SK-N-MC (cell line): ENCODE measurements at places on chromosomes 11 and 22.

- no peak for DNase-seq
Measured at GRCh38 chr11:117189941-117190544, 9.1 kb upstream of the TAGLN start.

- DNase-seq = no peak
Measured at GRCh38 chr11:45184640-45185039, 38.2 kb downstream of the PRDM11 start.

- DNase-seq = no peak
Measured at GRCh38 chr11:65390996-65391395, 4.6 kb downstream of the FRMD8 start.

GRCh38 chr11:11622340-11622706 is 518 bp upstream of the GALNT18 start:
- DNase-seq = no peak

- no peak for DNase-seq
Measured at GRCh38 chr11:2522631-2523255, 77.9 kb downstream of the KCNQ1 start.

DNA sequence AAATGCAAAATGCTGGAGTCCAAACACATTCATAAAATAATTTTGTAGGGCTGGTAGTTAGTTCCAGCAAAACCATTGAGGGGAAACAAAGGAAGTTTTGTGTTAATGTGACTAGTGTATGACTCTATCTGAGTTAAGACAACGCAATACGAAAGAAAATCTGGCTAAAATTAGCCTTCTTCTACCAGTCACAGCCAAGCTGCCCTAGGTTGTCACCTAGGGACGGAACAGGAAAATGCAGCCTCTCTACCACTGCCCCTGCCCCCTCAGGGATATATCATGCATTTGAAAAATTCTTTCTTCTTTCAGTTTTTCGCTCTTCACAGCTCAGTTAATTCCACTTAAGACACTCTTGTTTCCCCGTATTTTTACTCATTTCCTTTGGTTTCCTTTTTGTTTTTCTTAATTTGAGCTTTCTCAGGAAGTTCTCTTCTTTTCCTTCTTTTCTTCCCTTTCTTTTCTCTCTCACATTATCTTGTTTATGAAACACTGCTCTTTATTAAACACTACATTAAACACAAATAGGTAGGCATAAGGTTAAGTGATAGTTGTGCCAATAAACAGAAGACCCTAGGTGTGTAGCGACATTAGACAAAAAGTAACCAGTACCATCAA is 30.6 kb downstream of the KIRREL3 start:
- no peak for DNase-seq

GRCh38 chr11:130189492-130190210 is 30.1 kb downstream of the ST14 start:
- DNase-seq = no peak

- DNase-seq = no peak
Measured at GRCh38 chr11:123577081-123577598, 77.3 kb downstream of the SCN3B start.

- DNase-seq = no peak
Measured at GRCh38 chr11:30107899-30108298, 91.1 kb upstream of the KCNA4 start.

DNA sequence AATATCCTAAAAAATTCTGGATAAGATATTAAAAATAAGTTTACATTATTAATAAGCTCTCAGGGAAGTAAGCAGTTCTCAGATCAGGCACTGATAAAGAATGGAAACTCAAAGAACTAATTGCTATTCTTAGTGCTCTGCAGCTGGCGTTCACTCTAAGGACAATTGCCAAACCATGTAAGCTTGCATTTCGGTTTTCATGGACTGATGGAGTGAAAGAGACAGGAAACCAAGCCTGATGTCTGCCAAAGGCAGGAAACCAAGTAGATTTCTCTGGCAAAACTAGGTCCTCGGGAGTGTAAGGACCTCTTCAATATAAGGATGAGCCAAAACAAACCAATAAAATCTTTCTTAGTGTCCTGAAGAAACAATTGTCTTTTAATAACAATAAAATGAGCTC is 355.2 kb downstream of the RAB38 start:
- no peak for DNase-seq

DNA sequence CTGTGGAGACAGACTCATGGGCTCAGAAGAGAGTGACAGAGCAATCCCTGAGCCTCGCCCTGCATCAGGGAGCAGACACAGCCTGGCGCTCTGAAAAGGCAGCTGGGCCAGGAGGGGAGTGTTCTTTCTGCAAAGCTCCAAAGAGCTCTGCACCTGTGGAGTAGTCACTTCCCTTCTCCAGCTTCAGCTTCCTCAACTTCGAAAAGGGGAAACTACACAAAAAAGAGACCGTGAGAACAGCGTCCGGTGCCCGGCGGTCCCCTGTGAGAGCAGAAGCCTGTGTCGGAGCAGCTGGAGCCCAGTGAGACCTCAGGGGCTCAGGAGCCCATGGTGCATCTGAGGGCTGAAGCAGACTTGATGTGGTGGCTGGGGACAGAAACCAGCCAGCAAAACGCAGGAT is 35.1 kb downstream of the TP53I11 start:
- DNase-seq = no peak

DNA sequence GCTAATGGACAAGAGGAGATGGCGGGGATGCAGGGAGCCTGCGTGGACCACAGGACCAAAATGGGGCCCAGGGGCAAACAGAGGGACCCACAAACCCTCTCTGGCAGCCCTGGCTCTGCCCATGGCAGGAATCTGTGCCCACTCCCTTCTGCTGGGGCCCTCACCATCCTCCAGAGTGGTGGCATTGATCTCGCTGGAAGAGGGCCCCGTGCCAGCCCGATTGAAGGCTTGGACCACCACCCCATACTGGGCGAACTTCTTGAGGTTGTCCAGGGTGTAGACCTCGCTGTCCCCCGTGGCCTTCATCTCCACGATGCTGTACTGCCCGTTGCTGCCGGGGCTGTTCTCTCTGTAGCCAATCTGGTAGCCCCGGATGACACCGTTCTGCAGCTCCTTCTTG is 137.1 kb downstream of the CEP164 start:
- DNase-seq = no peak

DNA sequence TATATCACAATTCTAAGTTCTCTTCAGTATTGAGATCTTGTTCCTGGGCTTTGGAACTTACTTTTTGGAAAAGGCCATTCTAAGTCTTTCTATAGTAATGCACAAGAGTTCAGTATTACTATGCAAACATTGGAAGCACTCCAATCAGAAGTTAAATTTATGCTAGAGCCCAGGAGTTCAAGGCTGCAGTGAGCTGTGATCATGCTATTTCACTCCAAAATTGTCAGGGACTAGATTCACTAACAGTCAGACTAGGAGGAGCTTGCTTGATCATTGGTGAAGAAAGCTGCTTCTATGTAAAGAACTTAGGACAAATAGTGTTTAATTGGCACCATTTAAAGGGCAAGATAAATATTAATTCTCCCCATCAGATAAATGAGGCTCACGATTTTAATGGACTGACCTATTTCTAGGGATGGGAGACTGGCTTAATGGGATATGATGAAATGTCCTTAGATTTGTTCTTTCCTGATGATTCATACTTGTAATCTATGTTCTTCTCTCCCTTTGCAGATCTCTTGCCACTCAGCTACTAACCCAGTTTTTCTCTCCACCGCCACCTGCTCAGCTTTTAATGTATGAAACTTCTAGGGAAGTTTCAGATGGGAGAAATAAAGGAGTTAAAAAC is 32.6 kb upstream of the TMEM123 start:
- no peak for DNase-seq

- no peak for DNase-seq
Measured at GRCh38 chr11:69475866-69476471, 5.5 kb upstream of the LINC01488 start.

DNA sequence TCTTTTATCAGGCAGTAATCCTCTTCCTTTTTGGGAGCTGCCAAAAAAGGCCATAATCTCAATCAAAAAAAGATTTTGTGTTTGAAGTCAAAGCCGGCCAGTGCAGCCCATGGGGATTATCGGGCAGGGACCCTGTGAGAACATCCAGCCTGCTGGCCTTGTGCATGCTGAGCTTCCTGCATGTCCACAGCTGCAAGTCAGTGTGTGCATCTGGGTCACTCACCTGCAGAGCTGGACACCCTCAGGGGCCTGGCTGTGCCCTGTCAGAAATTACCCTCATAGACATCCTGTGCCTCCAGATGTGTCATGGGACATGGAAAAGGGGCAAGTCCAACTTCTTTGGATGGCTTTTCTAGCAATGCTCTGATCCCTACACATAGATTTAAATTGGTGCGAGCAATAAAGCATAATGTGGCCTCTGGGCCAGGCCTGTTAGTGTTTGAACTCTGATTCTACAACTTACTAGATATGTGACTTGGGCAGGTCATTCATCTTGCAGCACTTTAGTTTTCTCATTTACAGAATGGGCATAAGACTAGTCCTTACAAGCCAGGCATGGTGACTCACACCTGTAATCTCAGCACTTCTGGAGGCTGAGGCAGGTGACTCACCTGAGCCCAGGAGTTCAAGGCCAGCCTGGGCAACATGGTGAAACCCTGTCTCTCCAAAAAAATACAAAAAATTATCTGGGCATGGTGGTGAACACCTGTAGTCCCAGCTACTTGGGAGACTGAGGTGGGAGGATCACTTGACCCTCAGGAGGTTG is 81.6 kb upstream of the LARGE1 start:
- no peak for DNase-seq

DNA sequence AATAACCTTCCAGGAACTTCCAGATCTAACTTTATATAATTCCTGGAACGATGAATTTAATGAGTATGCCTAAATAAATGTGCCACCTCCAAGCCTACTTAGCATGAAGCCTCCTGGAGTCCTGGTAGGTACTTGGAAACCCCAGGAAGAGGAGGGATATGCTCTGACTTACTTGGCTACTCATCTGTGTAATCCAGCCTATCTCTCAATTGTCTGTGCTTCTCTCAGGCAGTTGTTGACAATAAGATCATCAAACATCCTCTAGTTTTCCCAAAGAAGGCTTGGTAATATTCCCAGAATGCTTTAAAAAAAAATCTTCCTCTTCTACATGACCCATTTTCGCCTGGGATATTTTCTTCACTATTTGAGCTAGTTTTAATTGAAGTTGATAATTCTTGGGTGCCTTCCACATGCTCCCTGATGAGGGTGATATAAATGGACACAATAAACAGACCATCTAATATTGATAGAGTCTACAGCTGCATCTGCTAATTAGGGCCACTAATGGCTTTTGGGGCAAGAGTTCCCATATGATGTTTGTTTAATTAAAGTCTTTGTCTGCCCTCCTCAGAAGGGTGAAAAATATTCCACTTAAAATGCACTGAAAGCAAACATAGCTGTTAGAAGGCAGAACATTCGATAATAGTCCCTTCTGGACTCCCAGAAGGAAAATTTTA is 75.5 kb upstream of the RAB38 start:
- DNase-seq = no peak

DNA sequence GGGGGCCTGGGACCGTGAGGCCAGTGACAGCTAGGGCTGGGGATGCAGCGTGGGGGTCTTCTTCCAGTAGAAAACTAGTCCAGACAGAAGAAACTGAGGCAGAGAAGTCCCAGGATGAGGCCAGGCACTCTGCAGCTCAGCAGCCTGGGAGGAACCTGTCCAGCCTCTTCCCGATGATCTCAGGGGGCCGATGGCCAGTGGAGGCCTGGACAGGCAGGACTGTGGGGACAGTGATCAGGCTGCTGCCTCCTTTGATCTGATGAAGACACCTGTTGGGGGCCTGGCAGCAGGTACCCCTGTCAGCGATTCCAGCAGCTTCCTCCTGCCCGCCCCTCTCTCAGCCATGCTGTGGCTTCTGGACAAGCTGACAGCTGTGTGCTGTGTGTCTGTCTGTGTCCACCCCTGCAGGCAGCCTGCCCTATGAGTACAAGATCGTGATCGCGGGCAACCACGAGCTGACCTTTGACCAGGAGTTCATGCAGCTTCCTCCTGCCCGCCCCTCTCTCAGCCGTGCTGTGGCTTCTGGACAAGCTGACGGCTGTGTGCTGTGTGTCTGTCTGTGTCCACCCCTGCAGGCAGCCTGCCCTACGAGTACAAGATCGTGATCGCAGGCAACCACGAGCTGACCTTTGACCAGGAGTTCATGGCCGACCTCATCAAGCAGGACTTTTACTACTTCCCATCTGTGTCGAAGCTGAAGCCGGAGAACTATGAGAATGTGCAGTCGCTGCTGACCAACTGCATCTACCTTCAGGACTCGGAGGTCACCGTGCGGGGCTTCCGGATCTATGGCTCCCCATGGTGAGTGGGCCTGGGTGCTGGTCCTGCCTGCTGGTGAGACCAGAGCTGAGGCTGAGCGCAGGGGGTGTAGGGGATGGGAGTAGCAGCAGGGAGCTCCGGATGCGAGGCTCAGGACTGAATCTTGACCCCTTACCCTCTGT is 62.6 kb downstream of the MPPED1 start:
- no peak for DNase-seq

DNA sequence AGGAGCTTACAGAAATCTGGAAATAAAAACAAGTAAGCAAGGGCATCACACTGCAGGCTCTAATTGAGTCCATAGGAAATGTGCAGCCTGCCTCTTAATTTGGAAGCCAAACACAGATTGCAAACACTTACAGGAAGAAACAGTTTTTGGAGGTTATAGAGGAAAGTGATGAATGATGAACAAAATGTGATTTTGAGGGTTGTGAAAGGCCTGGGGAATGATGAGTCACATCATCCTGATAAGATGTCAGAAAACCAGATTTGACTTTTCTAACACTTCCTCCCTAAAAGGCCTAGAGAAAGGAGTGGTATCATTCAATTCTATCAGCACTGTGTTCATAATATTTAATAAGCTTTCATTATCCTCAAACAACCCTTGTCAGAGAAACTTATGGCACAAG is 96.6 kb upstream of the POU2AF2 start:
- no peak for DNase-seq

GRCh38 chr22:17114173-17114897 is 6.8 kb downstream of the TMEM121B start:
- no peak for DNase-seq

DNA sequence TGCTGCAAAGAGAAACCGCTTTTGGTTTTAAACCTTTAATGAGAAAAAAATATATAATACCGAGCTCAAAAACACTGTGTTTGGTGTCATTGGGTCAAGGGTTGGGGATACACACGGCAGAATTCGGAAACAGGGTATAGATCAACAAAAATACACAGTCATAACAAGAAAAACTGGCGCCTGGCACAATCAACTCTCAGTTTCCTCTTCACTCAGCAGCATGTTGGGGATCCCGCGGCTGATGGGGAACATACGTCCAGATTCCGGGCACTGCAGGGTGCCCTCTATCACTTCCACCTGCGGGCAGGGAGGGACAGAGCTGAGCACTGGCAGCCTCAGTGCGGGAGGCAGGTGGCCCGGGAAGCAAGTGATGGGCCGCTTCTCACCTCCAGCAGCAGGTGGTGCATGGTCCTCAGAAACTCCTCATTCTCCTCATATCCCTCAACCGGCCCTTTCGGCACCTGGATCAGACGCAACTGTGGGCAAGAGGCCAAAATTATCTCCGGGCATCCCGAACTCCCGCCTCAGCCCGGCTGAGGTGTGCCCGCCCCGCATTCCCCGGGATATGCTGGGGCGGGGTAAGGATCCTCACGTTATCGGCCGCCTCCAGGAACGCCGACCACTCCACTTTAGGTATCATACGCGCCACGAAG is 561 bp downstream of the TRMT112 start:
- no peak for DNase-seq

- DNase-seq = no peak
Measured at GRCh38 chr22:39439170-39439569, 17.6 kb upstream of the MGAT3 start.
